ENCODE measurements at places on chromosomes 5 and 9.
A peak's percentile ranks its signal among the peaks of the same experiment; 100 is the strongest.

GRCh38 chr5:115295777-115296123 is 704 bp downstream of the CCDC112 start:
- DNase-seq, result no peak

- no peak for DNase-seq
Observed at GRCh38 chr5:84370176-84370575, 14.5 kb downstream of the EDIL3 start.

DNA sequence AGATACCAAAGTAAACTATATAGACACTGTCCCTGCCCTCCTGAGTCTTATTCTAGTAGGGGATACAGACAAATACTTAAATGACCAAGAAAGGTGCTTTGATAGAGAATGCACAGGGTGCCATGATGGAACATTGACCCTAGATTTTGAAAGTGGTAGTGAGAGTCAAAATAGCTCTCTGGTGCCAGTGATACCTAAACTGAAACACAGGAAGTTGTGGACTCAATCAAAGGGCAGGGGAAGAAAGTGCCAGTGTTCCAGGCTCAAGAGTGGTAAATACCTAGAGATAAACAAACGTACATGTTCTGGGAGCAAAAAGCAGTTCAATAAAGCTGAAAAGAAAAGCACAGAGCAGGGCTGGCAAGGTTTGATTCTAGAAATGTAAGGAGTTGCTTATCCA is 267.6 kb downstream of the ISL1 start:
- DNase-seq, result no peak

DNA sequence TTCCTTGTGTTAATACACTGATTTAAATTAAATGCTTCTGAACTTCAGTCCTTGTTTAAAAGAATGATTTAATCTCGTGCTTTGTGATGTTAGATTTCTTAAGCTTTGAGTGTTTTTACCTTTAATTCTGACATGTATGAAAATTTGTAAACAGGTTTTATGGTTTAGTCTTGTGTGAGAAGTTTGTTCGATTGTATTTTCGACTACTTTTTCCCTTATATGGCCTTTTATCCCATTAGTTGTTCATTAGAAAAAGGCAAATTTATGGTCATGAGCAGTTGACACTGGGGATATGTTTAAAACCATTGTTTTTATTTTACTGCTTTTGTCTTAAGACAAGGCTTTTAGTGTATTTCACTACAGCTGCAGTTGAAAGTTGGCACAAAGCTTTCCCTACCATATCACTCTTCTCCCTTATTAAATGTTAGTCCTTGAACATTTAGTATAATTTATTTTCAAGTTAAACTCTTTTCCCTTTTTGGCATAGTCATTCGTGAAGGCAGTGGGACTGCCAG is 3.3 kb downstream of the UBE2R2 start:
- DNase-seq, result no peak

- no peak for DNase-seq
Observed at GRCh38 chr5:96794757-96795156, 13.0 kb downstream of the ERAP1 start.

- no peak for DNase-seq
Observed at GRCh38 chr5:33631139-33631538, 190.4 kb downstream of the TARS1 start.

DNA sequence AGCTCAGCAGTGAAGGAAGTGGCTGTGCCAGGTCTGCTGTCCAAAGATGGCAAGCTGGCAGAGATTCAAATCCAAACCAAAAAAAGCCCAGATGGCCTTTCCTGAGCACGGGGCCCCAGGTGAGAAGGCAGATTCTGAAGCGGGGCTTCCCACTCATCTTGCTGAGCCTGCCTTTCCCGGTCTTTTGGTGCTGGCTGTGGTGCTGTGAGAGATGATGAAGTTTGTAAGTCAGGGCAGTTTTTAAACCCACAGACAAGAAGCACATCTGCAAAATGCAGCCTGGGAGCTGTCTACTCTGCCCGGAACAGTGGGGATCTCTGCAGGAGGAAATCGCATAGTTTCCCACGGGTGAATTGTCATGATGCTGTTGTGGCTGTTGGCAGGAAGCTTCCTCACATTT is 85.0 kb upstream of the IRX4 start:
- no peak for DNase-seq

DNA sequence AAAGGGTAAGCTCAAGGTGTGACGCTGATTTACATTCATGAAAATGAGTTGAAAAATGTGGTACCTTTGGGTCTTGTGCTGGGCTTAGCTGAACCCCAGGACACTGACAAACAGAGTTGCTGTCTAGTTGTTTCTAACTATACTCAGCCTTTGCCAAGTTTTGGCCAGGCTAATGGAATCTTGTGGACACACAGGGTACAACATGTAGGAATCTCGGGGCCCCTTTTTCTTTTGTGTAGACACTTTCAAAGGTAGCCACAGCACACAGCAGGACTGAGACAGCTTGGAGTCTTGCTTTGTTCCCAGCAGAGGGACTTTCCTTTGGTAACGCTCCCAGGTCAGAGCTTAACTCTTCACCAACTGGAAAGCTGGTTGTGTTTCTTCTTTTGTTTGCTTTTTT is 7.8 kb downstream of the LIX1 start:
- peak; percentile 57 for DNase-seq

DNA sequence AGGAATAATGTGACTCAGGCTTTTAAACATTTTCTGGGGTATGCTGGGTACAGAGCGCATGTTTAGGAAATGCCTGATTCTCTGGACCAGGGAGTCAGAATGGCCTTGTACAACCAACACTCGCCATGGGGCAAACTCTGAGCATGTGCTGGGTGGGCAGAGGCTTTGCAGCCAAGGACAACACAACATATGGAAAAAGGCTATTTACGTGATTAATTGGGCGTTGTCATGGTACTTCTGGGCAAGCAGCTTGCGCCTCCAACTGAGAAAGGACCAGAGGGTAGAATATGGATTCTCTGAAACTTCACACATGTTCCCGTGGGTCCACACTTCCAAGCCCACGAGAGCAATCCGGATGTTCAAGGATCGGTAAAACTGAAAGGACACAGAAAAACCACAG is 49.1 kb downstream of the NIPAL4 start:
- DNase-seq, result no peak

GRCh38 chr5:146208916-146209522 is 5.6 kb downstream of the RBM27 start:
- no peak for DNase-seq

DNA sequence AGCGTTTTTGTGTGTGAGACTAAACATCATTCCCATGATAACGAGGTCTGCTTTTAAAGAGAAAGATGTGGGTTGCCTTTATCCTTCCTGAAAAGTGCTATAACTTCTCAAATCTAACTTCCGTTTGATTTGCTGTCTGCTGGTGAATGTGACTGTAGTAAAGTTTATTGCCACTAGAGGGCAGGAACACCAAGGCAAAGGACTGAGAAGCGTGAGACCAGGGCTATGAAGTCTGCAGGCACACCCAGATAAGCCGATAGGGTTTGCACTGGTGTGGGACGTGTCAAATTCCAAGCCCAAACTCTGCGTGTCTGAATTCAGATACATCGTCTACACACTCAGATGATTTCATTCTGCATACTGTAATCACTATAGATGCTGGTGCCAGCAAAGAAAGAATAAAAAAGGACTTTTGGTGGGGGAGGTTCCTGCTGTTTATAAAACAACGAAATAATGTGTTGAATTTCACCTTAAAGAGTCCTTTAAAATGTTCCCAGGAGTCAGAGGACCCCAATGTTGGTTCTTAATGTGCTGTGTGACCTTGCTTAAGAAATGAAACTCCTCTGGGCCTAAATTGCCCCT is 87.2 kb downstream of the PTTG1 start:
- DNase-seq, result peak; percentile 78

DNA sequence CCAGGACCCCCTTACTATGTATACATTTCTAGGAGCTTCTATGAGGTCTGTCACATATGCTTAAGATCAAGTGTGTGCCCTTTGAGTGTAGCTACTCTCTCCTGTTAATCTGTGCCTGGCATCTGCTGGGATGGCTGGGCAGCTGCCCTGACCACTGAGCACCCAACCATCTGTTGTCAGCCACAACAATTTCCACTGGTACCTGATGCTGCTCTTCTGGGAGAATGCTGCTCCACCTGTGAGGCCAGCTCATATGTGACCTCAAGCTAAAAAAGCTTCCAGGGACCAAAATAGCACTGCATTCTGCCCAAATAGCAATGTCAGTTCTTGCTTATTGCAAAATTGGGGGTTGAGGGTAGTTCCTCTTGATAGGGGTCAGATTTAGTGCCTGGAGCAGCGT is 595.6 kb downstream of the RAB3C start:
- DNase-seq, result no peak

DNA sequence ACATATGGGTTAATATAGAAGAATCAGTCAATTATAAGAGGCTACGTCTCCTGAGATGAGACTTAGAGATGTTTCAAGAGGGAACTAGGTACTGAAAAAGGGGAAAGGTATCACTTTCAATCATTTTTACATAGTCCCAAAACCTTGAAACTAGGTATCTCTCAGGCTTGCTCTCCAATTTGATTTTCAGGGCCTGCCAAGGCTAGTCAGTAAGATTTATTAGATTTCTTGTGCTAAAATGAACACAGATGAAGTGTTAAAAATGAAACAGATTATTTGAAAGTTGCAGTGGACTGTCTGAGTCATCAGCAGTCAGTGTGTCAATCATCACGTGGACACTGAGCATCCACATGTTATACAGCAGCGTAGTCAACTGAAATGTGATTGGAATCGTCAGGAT is 591.1 kb downstream of the DTWD2 start:
- no peak for DNase-seq

- no peak for DNase-seq
Observed at GRCh38 chr9:96136992-96137670, 164.8 kb downstream of the HSD17B3 start.

DNA sequence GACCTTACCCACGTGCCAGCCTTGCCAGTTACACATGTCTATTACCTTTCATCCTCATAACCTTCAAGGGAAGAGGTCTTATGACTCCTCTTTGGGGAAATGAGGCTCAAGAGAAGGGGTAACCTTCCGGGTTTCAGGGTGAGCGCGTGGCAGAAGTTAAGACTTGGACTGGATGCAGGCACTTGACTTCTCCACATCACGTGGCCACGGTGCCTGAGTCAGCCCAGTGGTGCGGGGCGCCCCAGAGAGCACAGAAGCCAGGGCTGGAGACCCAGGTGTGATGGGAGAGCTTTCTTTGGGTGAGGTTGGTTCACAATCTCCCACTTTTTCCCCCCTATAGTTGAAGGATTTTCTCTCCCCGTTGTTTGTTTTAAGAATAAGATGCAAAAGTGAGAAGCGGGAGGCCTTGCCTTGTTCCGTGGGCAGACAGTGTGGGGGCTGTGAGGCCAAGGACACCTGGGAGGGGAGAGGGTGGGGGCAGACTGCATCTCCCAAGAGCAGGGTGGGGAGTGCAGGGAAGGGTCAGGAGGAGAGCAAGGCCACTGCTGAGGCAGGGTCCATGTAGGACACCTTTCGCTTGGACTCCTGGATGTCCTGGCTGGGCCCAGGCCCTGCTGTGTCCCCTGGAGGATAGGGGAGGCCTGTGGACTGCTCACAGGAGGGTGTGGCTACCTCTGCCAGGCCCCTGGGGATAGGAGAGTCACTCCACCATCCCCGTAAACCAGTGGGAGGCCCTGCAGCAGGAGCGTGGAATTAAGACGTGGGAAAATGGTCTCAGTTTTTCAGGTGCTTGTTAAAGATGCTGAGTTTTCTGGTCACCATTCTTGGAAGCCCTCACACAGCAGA is 90.0 kb upstream of the CTSL start:
- no peak for DNase-seq

All from neuronal stem cell (in vitro differentiated cells).